Cortex of kidney (tissue), 1 donor: ENCODE measurements at places on chromosomes 2 and 18.

DNA sequence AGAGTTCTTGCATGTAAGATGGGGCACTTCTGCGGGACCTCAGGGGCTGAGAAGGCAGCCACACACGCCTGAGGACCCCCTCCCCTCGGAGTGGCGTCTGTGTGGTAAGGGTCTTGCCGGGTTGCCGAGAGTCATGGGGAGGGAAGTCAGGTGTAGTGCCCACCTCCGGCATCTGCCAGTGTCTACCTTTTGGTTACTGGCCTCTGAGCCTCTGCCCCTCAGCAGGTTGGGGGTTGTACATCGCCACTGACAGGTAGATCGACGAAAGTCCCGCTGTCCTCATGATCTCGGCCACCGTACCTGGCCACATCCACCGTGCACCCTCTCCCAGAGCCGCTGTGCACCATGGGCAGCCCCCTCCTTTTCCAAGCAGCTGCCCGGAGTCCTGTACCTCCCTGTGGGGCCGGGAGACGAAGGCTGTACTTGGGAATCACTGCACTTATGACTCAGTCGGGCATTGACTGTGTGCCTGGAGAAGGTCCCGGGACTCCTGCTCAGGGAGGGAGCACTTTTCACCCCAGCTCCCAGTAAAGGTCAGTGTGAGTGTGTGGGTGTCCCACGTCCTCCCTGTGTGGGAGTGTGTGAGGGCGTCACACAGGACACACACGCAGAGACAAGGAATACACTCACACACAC lies 332.4 kb upstream of the MYT1L start:
- no peak for DNase-seq

- no peak for DNase-seq
These were observed 304.8 kb downstream of the TRIB2 start for GRCh38 chr2:13021470-13021957.

DNA sequence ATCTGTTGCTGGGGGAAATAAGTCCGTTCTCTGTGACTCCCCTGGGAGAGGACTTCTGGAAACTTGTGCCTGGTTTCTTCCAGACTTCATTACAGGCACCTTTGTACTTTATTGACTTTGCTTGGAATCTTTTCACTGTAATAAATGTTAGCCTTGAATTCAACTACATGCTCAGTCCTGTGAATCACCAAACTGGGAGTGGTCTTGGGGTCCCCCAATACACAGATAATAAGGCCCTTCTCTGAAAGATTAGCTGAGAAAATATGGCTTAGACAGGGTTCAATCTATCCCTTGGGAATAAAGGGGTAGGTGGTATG lies 48.7 kb upstream of the KIDINS220 start:
- no peak for DNase-seq

GRCh38 chr2:12675801-12676200 lies 40.9 kb upstream of the TRIB2 start:
- DNase-seq = no peak

GRCh38 chr18:445055-445454 lies 55.4 kb downstream of the COLEC12 start:
- DNase-seq = no peak

DNA sequence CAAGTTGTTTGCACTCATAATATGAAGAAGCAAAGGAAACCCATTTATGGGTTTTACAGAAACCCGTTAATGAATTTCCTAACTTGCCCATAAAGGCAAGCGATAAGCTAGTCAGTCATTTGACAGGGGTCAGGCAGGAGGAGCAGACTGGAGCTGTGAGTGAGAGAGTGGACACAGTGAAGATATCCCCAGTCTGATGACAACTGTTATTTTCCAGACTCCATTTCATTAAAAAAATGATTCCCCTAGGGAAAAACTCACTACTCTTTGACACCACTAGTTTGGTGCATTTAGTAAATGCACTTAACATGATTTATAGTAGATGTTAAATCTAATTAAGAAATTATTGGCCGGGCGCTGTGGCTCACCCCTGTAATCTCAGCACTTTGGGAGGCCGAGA lies 80.8 kb downstream of the TGIF1 start:
- DNase-seq = no peak

DNA sequence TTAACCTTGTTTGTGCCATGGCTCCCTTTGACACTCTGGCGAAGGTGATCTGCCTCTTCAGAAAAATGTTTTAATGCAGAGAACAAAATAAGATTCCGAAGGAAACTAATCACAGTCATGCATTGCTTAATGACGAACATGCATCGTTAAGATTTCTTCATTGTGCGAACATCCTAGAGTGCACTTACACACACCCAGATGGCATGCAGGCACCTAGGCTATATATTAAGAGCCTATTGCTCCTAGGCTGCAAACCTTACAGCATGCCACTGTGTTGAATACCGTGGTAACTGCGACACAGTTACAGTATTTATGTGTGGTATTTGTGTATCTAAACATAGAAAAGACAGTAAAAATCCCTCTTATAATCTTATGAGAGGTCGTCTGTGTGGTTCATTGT lies 8.3 kb downstream of the ASAP2 start:
- no peak for DNase-seq

- DNase-seq = no peak
These were observed 23.3 kb upstream of the IL18RAP start for GRCh38 chr2:102399499-102400141.

DNA sequence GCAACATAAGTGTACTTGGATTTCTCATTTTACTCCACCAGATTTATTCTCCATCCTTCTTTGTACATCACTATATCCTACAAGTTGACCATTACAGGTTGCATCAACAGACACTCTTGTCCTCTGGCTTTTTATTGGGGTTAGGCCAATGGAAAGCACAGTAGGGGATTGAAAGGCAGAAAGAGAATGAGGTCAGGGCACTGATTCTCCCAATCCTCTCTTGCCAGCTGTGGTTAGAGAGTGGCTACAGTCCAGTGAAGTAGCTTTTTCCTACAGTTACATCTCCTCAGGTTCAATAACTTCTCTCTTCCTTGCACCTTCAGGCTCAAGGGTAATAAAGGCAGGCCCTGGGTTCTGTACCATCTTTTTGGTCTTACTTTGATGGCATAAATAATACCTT lies 20.2 kb upstream of the COL5A2 start:
- DNase-seq = no peak

DNA sequence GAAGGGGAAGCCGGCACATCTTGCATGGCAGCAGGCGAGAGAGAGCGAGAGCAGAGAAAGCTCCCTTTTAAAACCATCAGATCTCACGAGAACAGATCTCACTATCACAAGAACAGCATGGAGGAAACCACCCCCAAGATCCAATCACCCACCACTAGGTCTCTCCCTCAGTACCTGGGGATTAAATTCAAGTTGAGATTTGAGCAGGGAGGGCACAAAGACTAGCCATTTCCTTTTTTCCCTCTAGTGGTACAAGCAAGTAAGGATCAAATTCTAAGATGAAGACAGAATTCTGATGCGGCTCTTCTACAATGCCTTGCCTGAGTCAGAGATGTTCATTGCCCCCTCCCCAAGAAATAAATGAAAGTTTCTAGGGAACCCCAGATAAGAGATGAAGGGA lies 45.6 kb upstream of the ANKRD44 start:
- no peak for DNase-seq

- no peak for DNase-seq
These were observed 38.2 kb downstream of the NRP2 start for GRCh38 chr2:205720451-205720902.

GRCh38 chr2:71102981-71103681 lies 26.9 kb downstream of the MCEE start:
- DNase-seq = no peak
